ENCODE measurements at places on chromosomes 13 and 19.

DNA sequence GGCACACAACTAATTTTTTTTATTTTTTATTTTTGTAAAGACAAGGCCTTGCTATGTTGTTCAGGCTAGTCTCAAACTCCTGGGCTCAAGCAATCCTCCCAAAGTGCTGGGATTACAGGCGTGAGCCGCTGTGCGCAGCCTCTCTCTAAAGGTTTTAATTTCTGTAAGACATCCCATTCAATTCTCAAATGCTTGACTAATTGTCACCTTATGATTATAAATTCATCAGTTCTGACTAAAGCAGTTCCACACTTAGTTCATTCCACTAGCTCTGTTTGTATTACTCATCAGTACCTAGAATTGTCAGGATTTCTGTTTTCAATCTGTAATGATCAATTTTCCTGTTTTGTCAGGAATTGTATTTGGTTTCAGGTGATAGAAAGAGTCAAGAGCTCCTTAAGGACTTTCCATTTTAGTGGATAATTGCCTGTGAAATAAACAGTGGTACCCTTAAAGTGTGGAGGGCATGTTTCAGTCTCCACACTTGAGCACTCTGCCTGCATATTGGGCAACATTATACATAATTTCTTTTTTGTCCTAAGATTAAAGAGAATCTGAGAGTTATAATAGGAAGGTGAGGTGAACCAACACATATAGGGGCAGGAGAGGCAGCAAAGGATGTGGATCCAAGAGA is 27.6 kb downstream of the GPALPP1 start:
- no peak for DNase-seq

GRCh38 chr13:76440568-76440967 is 445.6 kb downstream of the KCTD12 start:
- DNase-seq: no peak

- no peak for DNase-seq
Observed at GRCh38 chr13:30545320-30545719, 72.4 kb upstream of the USPL1 start.

DNA sequence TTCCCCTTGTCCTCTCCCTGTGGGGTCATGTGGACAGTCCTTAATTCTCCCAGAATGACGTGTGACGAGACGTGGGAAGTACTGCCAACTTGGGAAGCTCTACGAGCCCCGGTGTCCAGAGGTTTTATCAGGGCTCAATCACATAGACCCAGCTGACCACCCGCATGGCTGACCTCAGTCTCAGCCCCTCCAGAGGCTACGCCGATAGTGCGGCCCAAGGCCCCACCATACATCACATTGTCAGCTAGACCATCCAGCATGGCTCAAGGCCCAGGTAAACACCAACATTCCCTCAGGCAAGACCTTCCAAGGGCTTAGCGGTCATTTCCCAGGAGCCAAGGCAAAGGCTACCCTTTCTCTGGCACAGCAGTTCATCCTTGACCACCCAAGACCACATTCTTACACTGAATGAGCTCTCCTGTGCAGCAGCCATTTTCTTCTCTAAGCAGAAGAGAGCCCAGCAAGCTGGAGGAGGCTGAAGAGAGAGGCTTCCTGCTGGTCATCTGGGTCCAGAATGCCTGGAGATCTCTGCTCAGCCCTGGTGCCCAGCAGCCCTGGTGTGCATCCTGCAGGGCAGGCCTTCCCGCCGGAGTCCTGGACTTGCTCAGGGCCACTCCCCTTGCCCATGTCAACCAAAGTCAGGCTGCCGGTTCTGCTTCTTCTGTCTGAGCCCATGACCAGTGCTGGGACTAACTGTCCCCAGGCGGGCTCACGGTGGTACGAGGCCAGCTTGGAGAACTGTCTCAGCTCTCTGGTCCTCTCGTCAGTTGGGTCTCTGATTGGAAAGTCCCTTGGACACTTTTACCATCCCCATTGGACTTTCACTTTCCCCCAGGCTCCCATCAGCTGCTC is 7.9 kb upstream of the F10 start:
- DNase-seq: no peak

- DNase-seq: no peak
Observed at GRCh38 chr13:32203736-32204135, 111.4 kb downstream of the ZAR1L start.

GRCh38 chr13:28429685-28430290 is 65.1 kb downstream of the FLT1 start:
- no peak for DNase-seq

GRCh38 chr19:51948975-51949374 is 21.7 kb downstream of the ZNF613 start:
- peak; percentile 32 for DNase-seq

- DNase-seq: no peak
Observed at GRCh38 chr19:55225415-55225958, 3.1 kb downstream of the TMEM86B start.

DNA sequence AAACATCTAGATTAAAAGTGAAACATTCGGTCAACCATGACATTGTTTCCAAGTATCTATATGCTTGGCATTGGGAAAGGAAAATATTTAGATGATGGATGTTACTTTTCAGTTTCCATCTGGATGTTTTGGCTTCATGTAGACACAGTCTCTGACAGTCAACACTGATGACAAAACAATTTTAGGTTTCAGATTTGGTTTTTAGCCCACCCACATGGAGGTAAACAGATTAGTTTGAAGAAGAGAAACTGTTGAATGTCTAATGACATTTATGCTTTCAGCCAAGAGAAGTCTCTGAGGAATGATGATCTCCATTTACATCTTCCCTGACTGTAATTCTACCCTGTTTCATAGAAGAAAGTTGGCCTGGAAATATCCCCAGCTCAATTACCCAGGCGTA is 379.1 kb downstream of the SLITRK6 start:
- no peak for DNase-seq

DNA sequence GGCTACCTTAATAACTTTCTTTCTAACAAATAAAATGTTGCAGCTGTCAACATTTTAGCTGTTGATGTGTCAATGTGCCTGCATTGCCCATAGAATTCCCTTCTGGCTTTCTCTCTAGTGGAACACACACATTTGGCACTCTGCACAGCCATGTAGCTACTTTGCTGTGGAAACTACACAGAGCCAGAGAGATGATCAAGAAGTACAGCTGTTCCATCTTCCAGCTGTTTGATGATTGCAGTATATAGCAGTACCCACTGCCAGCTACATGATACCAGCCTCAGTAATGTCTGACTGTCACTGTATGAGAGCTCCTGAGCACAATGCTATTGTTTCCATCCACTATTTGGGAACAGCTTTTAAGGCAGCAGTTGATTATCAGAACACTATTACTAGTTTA is 843.0 kb downstream of the PCDH17 start:
- no peak for DNase-seq

DNA sequence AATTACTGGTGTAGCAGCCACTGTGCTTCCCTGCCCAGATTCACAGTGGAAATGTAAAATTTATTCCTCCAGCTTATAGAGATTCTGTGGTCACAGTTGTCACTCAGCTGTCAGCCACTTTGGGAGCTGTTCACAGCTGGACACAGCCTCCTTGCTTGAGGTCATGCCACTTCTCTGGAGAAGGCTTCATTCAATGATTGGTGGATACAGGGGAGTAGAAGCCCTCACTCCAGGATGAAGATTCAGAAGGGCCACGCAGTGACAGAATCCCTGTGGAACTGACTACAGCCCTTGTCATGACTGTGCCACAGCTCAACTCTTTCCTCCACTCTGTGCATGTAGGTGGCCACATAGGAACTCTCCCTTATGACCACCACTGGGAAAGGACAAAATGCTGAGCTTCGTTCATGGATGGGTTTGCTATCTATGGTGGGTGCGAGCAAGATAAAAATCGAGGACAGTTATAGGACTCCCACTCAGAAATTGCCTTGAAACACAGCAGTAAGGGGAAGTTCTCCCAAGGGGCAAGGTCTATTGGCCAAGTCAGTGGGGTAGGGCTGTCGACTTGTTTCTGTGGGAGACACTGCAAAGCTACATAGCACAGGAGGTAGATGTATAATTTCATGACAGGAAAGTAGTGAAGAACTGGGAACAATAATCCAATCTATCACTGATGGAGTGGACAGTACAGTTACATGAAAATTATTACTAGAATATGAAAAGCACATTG is 98.7 kb downstream of the CCNA1 start:
- no peak for DNase-seq

- DNase-seq: no peak
Observed at GRCh38 chr19:45876161-45876410, 9.9 kb downstream of the IRF2BP1 start.

DNA sequence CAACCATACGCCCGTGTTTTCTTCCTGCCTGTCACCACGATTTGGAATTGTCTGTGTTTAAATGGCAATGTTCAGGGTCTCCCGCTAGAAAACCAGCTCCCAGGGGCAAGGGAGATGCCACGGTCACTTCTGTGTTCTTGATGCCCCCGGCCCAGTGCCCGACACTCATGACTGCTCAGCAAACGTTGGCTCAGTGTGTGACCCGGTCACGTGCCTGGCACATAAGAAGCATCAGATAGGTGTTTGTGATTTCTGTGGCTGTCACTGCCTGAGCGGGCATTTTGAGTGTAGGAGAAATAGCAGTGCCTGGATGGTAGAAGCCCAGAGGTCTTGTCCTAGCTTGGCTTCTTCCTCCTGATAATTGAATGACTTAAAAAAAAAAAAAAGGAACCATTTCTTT is 15.5 kb downstream of the HDGFL2 start:
- DNase-seq: no peak

DNA sequence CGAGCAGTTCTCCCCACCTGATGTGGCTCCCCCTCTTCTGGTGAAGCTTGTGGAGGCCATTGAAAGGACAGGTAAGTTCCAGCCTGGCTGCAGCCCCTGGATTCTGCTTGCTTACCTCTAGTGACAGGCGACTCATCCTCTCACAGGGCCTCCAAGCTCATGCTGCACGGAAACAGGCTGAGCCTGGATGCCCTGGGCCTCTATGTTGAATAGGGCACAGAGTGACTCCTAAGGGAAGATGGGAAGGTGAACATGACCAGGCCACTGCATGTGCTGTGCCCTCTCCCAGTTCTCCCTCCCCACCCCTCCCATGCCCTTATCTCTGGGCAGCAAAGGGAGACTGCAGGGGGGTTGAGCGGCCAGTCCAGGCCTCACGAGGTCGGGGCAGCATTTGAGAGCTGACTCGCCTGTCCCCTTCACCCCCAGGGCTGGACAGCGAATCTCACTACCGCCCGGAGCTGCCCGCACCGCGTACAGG is 7.6 kb downstream of the PIK3R2 start:
- DNase-seq: no peak

GRCh38 chr19:35977446-35978222 is 17.4 kb upstream of the SDHAF1 start:
- no peak for DNase-seq

DNA sequence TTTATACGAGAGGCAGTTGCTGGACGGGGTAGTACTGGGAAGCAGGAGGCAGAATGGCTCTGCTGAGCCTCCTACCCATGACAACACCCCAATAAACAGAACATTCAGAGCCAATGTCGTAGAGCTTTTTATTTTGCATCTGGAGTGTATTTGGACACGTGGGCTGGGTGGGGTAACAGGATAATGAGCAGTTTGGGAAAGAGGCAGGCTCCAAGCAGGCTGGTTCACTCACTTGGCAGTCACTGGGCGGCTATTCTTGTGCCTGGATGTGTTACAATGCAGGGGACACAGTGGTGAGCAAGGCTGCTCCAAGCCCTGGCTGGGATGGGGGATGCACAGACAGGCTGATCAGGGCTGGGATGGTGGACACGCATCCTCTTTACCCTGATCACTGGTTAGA is 9.5 kb downstream of the ACTMAP start:
- no peak for DNase-seq

- no peak for DNase-seq
Observed at GRCh38 chr13:92150606-92151005, 752.2 kb downstream of the GPC5 start.

DNA sequence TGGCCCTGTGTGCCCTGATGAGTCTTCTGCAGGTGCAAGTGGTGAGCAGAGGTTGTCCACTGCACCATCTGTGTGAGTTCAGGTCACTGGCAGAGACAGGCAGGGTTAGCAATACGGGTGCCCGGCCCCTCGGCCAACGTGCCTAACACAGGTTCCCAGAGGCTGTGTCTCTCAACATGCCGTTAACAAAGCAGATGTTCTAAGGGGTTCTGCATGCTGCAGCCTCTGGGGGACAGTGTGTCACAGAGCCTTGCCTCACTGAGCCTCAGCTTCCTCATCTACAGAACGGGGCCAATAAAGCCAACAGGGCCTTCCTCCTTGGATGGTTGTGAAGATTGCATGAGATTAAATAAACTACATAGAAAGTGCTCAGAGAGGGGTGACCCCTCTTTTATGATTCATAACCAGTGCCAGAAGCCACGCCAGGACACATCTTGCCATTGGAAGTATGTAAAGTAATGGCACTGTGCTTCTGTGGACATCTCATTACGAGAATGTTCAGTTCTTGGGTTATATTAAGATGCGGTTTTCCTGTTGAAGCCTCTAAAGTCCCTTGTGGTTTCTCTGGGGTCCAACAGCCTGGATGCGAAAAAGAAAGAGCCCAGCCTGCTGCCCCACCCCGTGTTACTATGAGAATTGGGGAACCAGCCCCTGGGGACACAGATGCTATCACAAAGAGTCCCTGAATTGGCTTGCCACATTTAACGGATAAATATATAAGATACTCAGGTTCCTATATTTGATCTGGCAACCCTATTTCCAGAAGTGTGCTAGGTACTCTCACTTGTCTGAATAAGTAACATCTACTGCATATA is 11.2 kb upstream of the ARHGEF18 start:
- DNase-seq: no peak

DNA sequence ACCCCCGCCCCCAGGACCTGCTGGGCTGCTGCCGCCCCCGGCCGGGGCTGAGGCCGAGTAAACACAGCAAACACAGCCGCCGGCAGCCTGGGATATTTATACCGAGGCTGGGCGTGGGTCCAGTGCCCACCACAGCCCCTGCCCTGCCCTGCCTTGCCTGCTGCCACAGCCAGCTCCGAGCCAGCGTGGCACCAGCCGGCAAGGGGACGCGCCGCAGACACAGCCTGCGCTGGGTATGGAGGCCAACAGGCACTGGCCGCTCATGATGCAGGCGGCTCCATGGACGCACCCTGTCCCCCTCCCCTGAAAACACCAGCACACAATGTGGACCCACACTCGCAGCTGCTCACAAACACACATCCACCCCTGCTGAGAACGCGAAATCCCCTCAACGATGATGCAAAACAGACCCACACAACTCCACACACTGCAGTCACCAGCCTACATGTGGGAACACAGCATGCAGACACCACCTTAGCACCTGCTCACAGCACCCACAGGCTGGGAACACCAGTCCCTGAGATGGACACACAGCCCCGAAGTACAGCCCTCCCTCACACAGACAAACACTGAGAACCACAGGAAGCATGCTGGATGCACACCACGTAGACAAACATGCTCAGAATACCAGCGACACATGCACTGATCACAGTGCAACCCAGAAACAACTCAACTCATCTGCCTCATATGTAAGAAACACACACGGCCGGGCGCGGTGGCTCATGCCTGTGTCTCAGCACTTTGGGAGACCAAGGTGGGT is 16.2 kb downstream of the CCDC97 start:
- DNase-seq: peak; percentile 51

DNA sequence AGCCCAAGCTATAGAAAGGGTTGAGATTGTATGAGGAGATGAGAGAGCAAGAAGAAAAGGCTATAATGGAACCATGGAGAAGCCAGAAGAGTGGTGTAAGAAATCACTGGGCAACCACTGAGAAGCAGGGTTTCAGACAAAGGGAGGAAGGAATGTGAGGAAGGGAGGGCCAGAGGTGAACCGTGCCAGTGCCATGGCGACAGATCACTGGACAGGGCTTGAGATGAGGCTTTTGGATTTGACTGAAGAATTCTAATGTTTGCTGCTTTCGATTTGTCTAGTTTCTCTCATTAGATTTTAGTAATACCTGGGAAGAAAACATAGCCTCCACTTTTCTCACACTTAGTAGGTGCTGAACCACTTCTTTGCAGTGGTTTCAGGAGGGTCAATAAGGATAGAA is 6.3 kb upstream of the GPR183 start:
- DNase-seq: no peak

Data from NCI-H1417 (cell line).